T-helper 1 cell (primary cell): ENCODE measurements at places on chromosomes 5 and 9.

GRCh38 chr5:6705088-6705487 is 8.1 kb upstream of the TENT4A start:
- DNase-seq: no peak

- DNase-seq: peak; percentile 13
Observed at GRCh38 chr9:90915693-90916092, 114.1 kb downstream of the SYK start.

GRCh38 chr9:77756449-77756848 is 108.3 kb upstream of the GNA14 start:
- no peak for DNase-seq

DNA sequence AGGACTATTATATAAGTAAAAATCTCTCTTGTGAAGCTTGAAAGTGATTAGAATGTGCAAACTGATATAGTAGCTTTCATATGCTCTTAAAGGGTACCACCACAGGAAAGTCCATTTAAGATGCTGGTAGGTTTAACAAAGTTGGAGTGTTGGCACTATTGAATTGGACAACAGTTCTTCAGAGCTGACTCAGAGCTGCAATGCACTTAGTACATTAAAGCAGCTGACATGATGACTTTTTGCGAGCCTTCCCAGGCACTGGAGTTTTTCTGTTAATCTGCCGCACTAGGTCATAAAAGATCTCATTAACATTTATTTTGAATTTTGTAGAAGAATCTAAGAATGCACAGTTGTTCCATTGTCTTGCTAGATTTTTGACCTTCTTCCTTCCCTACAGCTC is 243.8 kb downstream of the ADAMTSL1 start:
- DNase-seq: no peak

GRCh38 chr9:77435277-77435676 is 212.8 kb downstream of the GNA14 start:
- no peak for DNase-seq
